Ecto neural progenitor cell (in vitro differentiated cells): ENCODE measurements at places on chromosomes 5 and 9.
A peak's percentile ranks its signal among the peaks of the same experiment; 100 is the strongest.

- peak; percentile 77 for DNase-seq
These were observed 14.1 kb downstream of the LCN10 start for GRCh38 chr9:136728548-136729123.

- no peak for DNase-seq
These were observed 48.0 kb downstream of the EPB41L4A start for GRCh38 chr5:112371067-112371466.

GRCh38 chr9:20553558-20554149, 68.6 kb downstream of the MLLT3 start:
- DNase-seq: no peak

DNA sequence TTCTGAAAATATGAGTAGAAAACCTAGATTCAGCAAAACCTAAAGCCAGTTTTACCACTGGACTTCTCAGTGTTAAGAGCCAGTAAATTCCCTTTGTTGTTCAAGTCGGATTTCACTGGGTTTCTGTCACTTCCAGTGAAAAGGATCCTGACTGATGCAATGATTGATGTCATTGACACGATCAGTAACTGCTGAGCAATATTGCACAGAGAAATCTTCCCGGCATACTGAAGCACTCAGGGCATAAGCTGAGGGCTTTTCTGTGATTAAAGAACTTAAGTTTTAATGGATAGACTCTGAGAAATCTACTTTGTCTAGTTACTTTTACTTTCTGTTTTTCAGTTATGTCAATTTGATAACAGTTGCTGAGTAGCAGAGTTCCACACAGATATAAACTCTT, 61.9 kb downstream of the DENND1A start:
- no peak for DNase-seq

DNA sequence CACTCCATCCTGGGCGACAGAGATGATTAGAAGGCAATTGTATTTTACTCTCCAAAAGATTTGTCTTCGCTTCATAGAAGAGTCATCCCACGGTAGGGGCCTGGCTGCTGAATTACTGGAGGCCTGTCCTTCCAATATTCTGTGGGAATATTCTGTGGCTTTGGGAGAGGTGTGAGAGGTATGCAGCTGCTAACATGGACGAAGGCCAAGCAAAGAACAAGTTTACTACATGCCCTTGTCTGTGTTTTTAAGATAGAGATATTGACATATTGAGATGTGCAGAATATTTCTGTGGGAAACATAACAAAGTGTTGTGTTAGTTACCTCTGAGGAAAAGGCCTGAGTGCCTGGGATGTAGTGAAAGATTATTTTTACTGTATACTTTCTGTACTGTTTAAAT, 71.8 kb upstream of the SMIM15 start:
- DNase-seq: no peak

- no peak for DNase-seq
These were observed 341.5 kb downstream of the TMEM38B start for GRCh38 chr9:106035806-106036205.

DNA sequence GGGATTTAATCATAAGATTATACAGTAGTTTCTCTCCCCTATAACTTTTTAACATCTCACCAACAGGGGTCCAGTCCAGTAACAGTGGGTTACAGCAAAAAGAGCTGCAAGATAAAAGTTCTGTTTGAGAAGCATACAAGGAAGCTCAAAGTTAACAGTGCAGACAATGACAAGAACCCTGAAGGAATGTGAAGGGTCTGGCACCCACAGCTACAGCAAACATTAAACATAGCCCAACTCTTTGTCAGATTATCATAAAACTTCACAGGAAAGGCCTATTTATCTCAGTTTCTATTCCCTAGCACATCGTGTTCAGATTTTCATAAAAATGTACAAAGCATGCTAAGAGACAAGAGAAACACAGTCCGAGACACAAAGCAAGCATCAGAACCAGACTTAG, 309.4 kb downstream of the DIRAS2 start:
- DNase-seq: no peak

GRCh38 chr5:115209279-115209678, 39.6 kb upstream of the TRIM36 start:
- DNase-seq: no peak

DNA sequence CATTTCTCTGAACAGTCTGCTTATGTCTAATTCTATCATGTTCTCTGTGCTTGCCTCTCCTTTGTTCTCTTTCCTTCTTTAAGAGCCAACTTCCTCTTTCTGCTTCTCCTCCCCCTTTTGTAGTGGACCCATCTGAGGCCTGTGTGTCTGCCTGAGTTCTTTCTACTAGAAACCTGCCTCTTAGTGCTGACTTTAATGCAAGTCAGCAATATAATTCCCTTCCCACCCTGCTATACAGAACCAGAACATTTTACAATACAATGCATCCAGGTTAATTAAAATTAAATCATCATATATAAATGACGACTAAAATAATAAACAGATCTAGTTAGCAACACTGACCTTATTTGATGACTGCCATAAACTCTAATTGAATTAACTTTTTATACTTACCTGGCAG, 82.6 kb upstream of the GAS1 start:
- DNase-seq: no peak

GRCh38 chr9:12766357-12766756, 8.5 kb upstream of the LURAP1L start:
- no peak for DNase-seq

DNA sequence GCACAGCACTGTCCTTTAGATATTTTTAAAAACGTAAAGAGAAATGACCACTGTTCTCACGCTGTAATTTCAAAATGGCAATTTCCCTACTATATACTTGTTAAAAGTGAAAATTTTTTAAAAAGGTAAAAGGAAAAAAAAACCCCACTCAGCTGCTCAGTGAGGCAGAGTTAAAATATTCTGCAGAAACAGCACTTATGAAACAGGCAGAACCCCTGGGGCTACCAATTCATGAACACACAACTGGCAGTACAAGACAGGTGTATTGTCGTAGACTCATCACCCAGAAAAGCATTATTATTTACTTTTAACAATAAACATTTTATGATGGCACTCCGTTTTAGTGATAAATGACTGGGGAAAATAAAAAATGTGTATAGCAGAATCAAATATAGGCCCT, 1.5 kb upstream of the RASGRF2 start:
- no peak for DNase-seq

DNA sequence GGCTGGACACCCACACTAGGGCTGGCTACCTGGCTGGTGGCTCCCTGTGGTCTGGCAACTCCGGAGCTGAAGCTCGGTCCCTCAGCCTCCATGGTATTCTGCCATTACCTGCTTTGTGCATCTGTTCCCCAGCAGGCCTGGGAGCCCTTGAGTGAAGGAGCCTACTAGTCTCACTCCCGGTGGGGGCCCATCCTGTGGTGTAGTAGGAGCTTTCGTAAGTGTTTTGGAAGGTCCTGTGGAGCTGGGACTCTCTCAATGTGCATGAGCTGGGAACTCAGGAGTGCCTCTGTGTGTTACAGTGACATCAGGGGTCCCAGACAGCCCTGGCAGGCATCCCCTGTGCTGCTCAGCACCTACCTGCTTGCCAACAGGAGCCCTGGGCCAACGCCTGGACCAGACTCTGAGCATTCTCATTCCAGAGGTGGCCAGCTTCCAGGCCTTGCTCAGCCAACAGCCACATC, 267.1 kb downstream of the GADD45G start:
- no peak for DNase-seq

DNA sequence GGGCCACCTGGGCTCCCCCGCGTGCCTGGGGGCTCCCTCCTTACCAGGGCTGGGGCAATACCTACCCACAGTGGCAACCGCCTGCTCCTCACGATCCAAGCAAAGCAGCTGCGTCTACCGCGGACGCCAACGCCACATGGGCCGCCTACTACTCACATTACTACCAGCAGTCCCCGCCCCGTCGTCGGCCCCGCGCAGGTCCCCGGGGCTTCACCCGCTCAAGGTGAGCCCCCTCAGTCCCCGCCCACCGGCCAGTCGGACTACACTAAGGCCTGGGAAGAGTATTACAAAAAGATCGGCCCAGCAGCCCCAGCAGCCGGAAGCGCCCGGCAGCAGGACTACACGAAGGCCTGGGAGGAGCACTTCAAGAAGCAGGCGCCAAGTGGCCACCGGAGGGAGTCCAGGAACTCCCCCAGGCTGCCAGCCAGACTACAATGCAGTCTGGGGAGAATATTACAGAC, 106.0 kb upstream of the MTAP start:
- no peak for DNase-seq

- no peak for DNase-seq
These were observed 6.2 kb upstream of the PRELID2 start for GRCh38 chr5:145841299-145841698.

DNA sequence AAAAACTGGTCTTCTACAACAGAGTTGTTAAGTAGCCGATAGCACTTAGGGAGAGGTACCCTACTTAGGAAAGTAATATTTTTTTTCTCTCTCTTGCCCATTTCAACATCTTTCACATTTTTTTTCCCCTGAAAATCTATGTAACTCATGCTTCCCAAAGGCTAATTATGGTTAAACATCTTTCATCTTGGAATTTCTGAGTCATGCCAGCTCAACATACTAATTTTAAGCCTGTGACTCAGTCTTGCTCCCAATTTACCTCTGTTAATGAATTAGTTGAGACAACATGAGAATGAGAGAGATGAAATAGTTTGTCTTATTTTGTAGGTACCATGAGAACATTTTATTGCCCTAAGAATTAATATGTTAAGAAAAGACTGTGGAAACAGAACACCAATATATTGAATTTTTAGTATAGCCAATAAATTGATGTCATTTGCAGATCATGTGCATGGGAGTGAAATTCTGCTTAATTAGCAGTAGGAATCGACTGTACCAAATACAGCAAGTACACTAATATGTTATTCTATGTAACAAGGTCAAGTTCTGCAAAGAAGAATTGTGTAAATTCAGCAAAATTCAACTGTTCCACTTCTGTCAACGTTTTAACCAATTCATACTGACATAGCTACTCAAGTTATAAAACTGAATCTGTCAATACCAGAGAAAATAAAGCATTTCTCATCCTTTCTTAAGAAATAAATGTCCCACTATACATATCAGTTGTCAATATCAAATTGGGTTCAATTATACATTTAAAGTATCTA, 550.0 kb downstream of the PTPRD start:
- DNase-seq: no peak

- DNase-seq: no peak
These were observed 1143.2 kb upstream of the CDH6 start for GRCh38 chr5:30050056-30050815.

- no peak for DNase-seq
These were observed 33.0 kb upstream of the WHRN start for GRCh38 chr9:114538241-114538640.

DNA sequence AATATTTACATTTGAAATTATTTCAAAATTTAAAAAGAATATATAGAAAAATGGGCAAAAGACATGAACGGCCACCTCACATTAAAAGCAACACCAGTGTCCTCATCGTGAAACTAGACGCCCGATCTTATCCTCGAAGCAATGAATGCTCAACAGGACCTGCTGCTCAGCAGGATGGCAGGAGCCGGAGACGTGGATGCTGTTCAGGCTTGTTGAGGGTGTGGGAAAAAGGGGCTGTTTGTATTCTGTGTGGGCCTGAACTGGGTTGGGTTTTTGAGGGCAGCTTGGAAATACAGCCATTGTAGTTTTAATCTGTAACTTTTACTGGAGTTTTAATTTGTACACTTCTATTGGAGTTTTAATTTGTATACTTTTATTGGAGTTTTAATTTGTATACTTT, 20.3 kb downstream of the EXOC3 start:
- DNase-seq: no peak
